Stimulated activated CD4-positive, alpha-beta T cell treated with anti-CD3 and anti-CD28 coated beads, Interleukin-2, amount 100 ng/mL, for 4 hours (primary cell): ENCODE measurements at places on chromosomes 3 and 15.

- no peak for DNase-seq
Observed at GRCh38 chr3:50323092-50323600, 601 bp upstream of the HYAL2 start.

- DNase-seq, result no peak
Observed at GRCh38 chr15:64311566-64311965, 44.4 kb downstream of the CSNK1G1 start.

DNA sequence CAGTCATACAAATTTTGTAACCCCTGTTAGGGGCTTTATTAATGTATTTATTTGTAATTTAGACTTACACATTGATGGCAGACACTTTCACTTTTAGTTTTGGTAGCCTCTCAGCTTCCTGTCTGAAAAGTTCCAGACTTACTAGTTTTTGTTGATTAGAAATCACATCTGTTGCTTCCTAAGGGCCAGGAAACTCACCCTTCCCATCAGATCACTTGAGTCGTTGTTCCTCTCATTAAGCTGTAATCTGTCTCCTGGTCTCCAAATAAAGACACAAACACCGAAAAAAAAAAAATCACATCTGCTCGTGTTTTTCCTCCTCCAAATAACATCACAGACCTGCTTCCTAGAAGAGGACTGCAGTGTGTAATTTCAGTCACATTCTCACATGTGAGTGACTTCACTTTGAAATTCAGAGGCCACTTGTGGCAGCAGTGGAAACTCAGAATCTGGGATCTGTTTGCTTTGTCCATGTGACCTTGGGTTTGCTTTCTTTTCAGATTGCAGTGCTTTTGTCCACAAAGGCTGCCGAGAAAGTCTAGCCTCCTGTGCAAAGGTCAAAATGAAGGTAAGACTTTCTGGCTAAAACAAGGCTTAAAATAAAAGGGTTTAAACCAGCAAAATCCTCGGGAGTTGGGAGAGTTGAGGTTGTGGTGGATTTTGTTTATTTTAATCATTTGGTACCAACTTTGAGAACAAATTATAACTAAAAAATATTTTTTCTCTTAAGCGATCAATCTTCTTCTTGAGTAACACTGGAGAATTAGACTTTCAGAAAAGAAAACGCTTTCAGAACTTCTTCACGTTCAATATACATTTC is 87.0 kb downstream of the KLHL25 start:
- DNase-seq, result no peak

GRCh38 chr3:184563941-184564684 is 2.5 kb downstream of the EPHB3 start:
- no peak for DNase-seq

DNA sequence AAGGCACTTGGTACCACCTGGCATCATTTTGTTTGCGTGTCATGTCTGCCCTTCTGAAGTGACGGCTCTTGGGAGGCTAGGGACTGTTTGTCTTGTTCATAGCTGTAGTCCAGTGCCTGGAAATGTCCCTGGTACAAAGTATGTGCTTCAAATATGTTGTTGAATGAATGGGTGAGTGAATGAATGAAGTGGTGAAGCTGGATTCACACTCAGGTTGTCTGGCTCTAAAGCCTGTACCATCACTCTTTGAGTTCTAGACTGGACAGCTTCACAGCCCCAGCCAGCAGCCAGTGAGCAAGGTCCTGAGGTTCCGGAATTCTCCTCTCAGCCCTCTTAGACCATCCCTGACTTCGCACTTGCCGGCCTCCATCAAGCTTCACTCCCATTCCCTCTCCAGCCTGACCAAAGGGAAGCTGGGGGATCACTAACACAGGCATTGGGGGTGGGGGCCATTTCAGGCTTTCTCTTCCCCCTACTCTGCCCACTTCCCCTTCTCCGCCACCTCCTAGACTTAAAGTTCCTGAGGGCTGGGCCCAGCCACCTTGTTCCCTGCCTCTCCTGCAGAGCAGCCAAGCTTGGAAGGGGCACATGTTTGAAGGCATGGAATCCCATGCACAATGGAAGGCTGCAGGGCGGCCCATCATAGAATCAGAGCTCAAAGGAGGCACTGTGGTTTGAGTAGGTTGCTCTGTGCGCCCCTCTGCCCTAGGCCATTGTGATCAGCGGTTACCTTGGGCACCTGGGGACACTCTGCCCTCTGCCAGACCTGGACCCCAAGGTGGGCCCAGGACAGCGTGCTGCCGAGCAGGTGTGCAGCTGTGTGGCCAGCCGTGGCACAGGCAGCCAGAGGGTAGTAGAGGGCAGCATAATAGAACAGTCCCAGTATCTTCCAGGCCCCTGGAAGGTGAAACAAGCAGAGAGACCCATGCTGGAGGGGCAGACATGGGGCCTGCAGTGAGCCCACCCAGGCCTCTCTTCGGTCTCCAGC is 7.7 kb downstream of the STRA6 start:
- no peak for DNase-seq

GRCh38 chr15:101501703-101502373 is 12.3 kb upstream of the PCSK6 start:
- DNase-seq, result peak; percentile 24

- no peak for DNase-seq
Observed at GRCh38 chr3:58754074-58754473, 87.5 kb upstream of the FAM3D start.

DNA sequence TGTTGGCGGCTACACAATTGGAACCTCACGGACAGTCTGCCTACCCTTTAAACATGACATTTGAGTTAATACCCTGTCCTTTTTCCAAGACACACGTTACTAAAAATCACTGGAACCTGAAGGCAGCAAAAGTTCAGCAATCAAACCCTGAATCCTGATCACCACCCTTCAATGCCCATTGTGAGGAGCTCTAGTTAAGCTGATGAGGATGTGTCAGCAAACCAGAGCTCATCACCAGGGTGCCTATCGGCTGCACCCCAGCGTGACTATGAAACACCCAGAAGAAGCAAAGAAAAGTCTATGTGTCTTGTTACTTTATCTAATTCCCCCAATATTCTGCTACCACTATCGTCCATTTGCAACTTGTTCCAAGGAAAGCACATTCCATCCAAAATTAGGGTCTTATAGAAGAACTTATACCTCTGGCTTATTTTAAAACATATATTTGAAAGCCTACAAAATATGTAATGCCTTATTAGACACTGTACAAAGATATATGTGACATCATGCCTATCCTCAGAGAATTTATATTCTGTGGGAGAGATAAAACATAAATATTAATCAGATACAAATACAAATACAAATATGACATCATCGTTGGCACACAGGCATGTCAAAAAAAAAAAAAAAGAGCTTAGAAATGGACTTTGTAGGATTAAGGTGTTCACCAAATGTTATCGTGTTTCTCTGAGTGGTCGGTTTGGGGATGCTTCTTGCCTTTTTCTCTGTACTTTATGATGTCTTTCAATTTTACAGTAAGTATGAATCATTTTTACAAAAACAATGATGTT is 219.7 kb upstream of the SETMAR start:
- no peak for DNase-seq

DNA sequence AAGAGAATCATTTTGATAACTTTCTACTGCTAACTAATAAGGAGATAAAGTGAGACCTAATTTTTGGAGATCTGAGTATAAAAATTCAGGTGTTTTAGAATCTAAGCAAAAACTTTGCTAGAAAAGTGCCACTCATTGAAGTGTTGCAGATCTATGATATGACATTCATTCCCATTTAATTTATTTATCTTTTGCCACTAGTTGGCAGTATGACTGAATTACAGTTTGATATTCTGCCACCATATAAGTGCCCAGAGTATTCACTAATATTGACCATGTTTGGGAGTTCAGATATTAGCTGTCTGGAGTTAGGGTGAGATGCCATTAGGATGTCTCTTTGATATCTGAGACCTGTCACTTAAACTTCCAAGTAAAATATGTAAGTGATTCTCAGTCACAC is 251.3 kb upstream of the GBE1 start:
- DNase-seq, result no peak

DNA sequence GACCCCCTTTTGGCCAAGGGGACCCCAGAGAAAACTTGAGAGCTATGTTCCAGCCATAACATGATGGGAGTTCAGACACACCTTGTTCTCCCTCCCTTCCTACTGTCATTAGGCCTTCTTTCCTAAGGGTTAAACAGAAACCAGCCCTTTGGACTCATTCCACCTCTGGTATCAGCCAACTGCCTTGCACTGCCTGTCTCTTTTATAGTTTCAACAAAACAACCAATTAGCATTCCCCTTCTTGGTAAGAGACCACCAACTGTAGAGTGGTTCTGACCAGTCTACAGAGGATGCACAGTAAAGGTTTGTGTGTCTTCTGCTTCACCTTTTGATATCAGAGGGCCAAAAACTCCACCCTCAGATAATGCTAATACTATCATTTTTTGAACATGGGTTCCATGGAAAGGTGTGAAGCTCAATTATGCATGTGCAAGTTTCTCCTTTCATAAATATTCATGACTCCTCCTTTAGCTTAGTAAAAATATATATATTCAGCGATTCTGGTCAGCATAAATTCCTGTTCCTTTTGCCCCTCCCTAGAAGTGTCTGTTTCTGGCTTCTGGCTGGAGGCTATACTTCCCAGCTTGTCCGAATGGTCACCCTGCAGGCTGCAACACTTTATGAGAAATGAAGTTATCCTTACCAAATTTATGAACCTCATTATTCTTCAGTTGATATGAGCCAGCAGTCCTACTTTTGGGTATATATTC is 55.9 kb downstream of the SERP1 start:
- no peak for DNase-seq

GRCh38 chr15:46778876-46779275 is 938.4 kb upstream of the SEMA6D start:
- no peak for DNase-seq

GRCh38 chr3:177481329-177481728 is 284.0 kb upstream of the TBL1XR1 start:
- DNase-seq, result no peak

GRCh38 chr3:37458162-37459120 is 284.1 kb upstream of the LRRFIP2 start:
- no peak for DNase-seq

GRCh38 chr3:103613397-103614156 is 1178.8 kb downstream of the ZPLD1 start:
- no peak for DNase-seq

- peak; percentile 50 for DNase-seq
Observed at GRCh38 chr3:111980716-111981456, 2.1 kb downstream of the ABHD10 start.

GRCh38 chr15:47588958-47589357 is 128.3 kb upstream of the SEMA6D start:
- DNase-seq, result no peak

DNA sequence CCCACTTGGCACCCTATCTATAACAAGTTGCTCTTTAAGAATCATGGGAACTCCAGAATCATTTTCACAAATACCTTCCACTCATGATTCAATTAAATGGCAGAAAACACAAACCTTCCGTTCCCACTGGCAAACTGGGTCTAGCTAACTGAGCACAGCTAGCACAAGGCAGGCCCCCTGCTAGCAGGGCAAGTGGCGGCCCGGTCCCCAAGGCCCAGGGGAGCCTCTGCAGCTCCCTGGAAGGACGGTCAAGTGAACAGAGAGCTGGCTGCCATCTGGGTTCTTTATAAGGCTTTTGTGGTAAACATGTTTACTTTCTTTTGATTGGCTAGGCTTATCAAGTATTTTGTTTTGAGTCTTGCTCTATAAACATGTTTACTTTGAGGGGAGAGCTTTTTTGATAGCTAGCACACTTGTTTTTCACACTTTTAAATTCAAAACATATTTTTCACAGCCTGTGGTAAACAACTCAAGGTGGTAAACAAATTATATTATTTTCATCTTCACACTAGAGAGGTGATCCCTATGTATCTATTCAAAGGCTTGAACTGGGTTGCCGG is 81.4 kb downstream of the FOXP1 start:
- DNase-seq, result no peak

- DNase-seq, result no peak
Observed at GRCh38 chr3:25831578-25831977, 41.7 kb downstream of the OXSM start.

DNA sequence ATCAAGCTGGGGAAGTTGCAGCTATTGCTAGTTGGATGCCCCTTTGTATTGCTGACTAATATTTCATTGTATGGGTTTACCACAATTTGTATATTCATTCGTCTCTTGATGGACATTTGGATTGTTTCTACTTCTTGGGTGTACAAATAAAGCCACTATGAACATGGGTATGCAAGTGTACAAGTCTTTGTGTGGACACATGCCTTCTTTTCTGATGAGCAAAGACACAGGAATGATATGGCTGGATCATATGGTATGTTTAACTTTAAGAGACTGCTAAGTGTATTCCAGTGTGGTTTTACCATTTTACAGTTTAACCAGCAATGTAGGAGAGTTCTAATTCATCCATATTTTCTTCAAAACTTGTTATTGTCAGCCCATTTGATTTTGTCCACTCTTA is 32.2 kb downstream of the NECTIN3 start:
- DNase-seq, result no peak

DNA sequence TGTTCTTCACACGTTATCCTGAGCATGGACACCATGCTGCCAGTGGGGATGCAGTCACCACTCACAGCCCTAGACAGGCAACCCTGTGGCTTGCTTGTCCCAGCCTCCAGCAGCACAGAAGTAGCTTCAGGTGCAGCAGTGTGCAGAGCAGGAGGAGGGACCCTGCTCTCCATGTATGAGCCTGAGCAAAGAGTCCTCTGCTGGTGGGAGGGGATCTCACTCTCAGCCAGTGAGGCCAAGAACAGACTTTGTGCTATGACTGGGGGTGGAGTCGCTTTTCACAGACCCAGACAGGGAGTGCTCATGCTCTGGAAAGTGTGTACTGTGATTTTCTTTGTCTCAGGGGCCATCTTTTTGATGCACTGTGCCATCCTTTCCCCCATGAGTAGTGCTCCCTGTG is 66.1 kb upstream of the NDN start:
- DNase-seq, result no peak

DNA sequence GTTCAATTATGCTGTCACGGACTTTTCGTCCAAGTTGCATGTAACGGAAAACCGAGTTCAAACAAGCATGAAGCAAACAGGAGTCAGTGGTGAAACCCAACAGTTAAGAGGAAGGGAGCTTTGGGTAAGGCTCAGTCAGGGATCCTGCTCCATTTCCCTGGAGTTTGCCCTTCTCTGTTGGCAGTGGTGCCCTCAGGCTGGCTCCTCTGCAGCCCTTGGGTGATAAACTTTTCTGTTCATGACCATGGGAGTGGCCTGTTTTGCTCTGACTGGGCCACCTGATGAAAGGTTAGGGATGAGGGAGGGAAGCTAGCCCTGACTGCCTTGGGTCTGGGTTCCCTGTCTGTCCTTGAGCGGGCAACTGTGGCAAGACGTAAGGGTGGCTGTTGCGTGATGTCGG is 16.1 kb downstream of the CHAC1 start:
- DNase-seq, result no peak

DNA sequence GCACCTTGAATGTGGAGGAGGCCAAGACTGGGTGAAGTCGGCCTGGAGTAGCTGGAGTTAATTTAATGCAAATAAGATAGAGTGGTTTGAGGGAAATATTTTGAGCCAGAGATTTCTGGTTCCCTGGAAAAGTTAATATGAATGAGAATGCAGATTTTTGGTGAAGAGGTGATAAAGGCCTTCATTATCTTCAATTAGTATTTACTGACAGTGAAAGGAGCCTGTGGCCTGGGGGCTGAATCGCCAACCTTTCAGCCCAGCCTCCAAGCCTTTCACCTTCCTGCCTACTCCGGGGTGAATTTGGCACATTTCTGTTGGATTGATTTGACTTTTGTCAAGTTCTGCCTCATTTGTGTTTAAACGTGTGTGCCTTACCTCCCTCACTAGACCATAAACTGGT is 147.8 kb downstream of the SOX2 start:
- DNase-seq, result no peak
